ENCODE measurements at places on chromosomes 12 and 14.

- DNase-seq: no peak
These were observed 132.7 kb downstream of the NRXN3 start for GRCh38 chr14:78302841-78303240.

DNA sequence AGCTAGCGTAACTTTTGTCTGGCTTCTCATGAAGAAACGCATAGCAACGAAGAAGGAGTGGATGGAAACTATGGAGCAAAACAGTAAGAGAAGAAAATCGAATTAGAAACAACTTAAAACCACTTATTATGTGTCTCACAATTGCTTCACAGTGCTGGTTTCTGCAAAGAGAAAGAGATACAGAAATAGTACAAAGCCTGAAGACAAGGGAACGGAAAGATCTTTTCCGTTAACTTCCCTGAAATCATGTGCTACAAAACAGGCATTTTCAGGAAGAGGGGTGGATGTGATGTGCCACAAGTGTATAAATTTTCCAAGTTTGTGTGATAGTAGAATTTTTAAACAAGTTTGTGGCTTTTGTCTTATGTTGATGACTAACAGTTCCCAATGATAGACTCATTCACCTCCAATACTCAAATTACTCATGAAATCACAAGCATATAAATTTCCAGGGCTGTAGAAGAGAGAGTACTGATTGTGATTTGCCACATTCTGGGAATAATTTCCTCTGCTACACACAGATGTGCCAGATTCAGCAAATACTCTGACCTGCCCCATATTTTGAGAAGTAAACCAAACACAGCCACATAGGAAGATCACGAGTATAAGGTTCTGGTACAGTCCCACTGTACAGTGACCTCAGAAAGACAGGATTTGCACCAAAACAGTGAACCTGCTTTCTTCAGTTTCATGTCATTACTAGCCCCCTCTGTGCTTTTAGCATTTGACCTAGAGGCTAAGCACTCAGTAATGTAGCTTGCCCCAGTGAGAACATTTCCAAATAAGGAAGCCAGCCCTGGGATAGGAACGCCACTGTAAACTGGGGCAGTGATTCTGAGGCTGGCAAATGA, 41.4 kb upstream of the PPFIA2 start:
- no peak for DNase-seq

- DNase-seq: no peak
These were observed 2.1 kb downstream of the KRT83 start for GRCh38 chr12:52319097-52319496.

DNA sequence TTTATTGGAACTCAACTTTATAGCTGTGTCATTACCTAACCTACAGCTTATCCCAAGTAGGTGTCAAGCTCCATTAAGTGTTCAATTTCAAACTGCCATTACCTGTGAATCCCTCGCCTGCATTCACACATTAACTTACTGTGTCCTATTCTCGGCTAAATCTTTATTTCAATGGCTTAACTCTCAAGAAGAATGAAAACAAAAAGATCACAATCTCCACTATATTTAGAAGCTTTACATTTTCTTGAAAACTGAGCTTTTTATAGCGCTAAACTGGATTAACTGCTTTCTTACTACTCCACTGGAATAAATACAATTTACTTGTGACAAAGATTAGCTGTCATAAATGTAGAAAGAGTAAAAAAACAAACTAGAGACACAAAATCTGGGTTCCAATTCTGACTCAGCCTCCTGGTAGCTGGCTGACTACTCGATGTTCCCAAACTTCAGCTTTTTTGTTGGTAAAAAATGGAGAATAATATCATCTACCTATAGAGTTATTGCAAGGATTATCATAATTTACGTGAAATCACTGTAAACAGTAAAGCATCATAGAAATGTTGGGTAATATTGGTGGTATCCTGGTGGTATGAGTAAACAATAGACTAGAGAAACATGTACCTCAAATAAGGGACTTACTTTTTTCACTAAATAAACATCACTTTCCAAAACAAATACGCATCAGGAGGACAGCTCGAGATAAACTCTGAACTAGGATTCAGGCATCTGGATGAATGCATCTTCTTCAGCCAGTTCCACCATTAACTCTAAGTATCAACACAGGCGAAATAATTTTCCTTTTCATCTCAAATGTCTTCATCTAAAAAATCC, 1.7 kb downstream of the RALGAPA1 start:
- no peak for DNase-seq

- no peak for DNase-seq
These were observed 32.9 kb downstream of the DMAC2L start for GRCh38 chr14:50344876-50345563.

All from naive B cell (primary cell).